ENCODE measurements at places on chromosomes 16 and 17.

DNA sequence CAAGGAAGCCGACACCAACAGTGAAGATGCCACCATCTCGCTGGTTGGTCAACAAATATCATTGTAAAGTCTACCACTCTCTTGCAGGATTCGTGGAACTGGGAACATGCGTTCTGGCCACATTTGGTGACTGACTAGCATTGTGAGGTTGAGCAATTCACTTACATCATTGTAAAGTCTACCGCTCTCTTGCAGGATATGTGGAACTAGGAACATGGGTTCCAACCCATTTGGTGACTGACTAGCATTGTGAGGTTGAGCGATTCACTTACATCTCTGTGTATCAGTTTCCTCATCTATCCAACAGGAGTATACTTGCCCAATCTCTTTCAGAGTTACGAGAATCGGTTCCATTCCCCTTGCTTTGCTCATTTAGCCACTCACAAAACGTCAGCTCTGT is 42.6 kb upstream of the RPH3AL start:
- DNase-seq: no peak

DNA sequence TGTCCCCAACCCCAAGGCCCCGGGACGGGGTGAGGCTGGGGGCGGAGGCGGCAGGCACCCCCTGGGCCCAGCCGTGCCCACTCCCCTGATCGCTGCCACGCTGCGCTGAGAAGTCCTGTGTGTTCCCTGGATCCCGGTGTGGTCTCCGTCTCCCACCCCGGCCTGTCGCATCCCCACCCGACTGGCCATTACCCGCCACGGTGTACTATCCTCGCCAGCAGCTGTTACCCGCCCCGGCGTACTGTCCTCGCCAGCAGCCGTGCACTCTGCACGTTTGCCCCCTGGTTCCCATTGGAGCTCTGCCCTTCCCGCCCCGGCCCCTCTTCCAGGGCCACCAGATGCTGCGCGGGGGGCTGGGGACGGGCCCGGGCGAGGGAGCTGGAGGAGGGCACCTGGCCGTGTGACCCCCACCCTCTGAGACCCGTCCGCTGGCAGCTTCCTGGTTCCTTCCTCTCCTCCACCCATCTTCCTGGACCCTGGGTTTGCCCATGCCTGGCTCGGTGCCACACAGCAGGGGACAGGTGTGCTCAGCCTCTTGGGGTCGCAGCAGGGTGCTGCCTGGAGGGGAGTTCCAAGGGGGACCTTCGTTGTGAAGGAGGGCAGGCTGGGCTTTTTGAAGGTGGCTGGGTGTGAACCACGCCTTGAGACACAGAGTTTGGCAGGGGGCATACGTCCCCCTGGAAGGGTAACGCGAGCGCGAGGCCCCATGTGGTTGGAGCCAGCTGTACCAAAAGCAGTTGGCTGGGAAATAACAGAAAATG is 19.7 kb downstream of the BAHCC1 start:
- no peak for DNase-seq

DNA sequence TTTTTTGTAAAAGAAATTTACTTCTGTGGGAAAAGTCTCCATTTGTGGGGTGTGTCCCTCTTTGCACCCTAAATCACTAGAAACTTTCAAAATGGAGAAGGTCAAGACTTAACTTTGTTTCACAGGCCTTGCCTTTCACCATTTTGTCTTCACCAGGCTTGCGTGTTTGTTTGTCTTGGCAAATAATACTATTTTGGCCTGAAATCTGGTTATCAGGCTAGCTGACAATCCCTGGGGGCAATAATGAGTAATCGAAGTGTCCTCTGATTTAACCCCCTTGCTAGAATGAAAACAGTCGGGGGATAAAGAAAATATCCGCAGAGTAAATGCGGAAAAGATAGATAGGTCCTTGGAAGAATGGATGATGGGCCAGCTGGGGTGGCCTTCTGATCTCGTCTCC is 34.5 kb downstream of the SLC39A11 start:
- no peak for DNase-seq

DNA sequence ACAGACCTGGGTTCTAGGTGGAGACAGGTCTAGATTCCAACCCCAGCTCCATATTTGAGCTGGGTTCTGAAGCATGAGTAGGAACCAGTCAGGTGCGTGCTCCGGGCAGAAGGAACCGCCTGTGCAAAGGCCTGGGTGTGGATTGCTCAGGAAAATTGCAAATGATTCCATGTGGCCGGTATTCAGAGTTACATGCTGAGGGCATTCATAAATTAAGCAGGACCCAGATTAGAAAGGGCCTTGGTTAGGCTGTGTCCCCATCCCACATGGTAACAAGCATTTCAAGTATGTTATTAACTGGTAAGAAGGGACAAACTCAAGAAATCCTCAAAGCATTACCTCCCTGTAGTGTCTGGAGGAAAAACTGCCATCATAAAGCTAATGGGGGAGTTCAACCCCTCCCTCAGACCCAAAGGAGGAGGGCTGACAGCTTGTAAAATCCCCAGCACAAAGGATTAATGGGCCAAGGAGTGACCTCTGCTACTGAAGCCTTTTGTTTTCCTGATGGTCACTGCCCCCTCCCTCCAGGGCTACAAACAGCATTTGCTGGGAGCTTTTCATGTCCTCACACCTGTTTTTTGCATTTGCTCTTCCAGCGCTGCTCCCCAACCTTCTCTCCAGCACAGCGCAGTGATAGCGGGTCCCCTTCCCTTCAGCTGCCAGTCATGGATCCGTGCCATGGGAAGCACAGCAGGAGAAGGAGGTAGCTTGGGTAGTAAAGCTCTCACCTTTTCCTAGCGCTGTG is 218.0 kb downstream of the C16orf95 start:
- no peak for DNase-seq

GRCh38 chr16:12258861-12259645 is 282.5 kb downstream of the SNX29 start:
- no peak for DNase-seq

Measured in transverse colon (tissue), 4 donors.